ENCODE measurements at places on chromosomes 4 and X. TPM values are rescaled to one million over a fixed set of nuclear protein-coding genes. Genes with fewer than 3 reads are reported as not detected.

DNA sequence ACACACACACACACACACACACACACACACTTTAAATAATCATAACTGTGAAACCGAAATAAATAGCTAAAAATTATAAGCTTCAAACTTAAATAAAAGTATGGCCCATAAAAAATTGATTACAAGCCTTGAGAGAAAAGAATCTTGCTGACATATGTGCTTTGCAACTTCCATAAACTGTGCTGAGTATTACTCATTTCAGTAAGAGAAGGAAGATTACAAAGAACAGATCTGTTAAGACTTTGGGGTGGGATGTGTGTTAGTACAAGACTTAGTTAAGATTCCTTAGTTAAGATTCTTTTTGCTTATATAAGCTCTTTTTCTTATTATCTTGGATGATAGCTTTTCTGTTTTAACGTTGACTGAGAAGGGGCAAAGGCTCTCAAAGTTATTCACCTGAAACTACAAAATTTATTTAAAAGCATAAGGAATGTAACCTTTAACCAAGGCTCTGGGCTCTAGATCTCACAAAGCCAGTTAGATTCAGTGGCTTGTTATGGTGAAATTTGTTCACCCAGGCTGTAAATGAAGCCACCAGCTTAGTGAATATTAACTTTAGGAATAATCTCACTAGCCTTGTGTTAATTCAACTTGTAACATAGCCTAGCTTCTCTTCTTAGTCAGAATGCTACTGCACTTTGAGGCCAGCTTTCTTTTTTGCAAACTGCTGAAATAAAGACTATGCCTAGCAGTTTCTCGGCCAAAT is 58.2 kb downstream of the ARSJ start:
- DNase-seq: peak; percentile 11

DNA sequence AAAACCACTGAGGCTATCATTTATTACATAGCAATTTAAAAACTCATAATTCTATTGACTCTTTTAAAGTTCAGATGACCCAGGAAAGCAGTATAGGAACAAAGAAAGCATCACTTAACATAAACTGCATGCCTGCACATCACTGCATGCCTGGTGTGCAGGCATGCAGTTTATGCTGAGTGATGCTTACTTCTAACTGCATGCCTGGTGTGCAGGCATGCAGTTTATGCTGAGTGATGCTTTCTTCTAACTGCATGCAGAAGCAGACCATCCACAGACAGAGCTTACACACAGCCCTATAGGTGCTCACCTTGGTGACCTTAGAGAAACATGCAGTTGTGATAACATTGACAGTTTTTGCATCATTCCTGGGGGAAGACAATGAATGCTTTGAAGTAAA is 17.0 kb downstream of the SDAD1 start:
- DNase-seq: no peak

DNA sequence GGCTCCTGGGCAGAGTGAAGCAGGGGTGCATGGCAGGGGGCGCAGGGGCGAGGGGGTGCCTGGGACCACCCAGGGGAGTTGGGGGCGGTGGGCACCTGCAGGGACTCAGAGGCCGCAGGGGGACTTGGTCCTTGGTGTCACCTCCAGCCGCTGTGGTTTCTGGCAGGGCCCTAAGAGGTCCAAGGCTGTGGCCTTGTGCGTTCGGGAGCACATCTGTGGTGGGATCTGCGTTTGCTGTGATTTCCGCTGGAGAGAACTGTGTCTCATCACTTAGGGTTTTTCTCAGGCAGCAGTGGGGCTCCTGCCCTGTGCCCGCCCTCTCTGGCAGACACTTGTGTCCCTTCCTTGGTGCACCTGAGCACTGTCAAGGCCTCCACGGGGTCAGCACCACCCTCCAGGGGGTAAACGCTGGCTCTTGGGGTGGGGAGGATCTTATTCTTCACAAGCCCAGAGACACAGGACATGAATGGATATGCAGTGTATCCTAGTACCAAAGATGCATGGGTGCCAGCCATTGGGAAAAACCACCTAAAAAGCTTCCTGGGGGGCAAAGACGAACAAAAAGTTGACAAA is 66.5 kb downstream of the ACOX3 start:
- DNase-seq: no peak

- no peak for DNase-seq
Measured at GRCh38 chrX:136647677-136648360, at the start of gene CD40LG. CD40LG (plus strand) TSS chrX:136648158; CDS start chrX:136648249, 91 bp downstream.

DNA sequence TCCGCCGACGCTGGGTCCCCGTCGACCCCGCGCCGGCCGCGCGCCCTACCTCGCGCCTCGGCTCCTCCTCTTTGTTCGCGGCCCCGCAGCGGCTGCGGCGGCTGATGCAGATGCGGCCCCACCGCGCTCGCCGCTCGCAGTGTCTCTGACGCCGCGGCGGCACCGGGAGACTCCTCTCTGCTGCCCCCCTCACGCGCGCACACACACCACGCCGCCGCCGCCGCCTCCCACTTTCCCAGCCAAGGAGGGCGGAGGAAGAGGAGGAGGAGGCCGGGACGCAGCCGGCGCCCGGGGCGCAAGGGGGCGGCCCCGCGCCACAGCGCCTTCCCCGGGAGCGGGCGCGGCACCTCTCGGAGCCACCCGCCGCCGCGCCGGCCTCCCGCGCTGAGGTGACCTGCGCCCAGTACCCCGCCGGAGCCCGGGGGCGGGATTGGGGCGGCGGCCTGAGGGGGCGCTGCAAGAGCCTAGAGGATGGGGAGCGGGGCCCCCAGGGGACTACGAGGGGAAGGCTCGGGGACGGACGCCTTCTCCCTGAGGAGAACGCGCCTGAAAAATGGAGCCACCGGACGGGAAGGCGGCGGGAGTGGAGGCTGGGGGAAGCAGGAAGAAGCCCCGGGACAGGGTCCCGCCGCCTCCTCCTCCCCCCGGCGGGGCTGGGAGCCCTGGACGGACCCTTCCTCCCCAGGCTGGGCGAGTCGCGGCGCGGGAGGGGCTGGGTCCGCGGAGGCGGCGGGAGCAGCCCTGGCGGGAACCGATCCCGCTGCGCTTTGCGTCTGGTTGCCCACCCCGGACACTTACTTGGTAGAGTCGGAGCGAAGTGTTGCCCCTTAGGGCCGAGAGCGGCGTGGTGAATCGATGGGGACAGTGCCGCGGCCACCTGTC is at the start of gene SH3RF1:
TSS of gene SH3RF1 (minus strand) at position 147 of the 882 bp plus-strand sequence. CDS start 1,744 bp downstream, outside the sequence.
- peak; percentile 92 for DNase-seq

GRCh38 chr4:35506161-35506560 is 738.2 kb downstream of the ARAP2 start:
- DNase-seq: no peak

DNA sequence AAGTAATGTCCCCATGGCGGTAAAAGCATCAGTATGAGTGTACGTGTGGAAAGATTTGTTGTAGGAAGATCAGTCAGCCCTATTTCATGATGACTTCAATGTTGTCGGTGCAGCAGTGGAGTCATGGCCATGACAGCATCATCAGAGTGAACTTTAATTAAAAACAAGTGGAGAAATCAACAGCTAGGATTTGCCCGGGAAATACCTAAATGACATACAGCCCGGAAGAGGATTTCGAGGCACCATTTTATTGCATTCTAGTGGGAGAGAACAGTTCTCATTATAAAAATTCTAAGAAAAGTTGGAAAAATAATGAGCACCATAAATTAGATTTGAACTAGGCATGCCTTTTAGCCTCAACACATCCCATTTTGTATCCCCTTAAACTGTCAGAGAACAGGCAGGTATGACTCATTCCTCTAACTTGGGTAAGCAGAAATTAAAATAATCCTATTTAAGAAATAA is 170.1 kb downstream of the SHROOM3 start:
- no peak for DNase-seq

- no peak for DNase-seq
Measured at GRCh38 chr4:114108869-114109268, 129.4 kb upstream of the ARSJ start.

GRCh38 chr4:182338746-182339145 is 95.5 kb downstream of the TENM3 start:
- DNase-seq: no peak

GRCh38 chr4:3269105-3269927 is 20.4 kb downstream of the MSANTD1 start:
- peak; percentile 4 for DNase-seq

DNA sequence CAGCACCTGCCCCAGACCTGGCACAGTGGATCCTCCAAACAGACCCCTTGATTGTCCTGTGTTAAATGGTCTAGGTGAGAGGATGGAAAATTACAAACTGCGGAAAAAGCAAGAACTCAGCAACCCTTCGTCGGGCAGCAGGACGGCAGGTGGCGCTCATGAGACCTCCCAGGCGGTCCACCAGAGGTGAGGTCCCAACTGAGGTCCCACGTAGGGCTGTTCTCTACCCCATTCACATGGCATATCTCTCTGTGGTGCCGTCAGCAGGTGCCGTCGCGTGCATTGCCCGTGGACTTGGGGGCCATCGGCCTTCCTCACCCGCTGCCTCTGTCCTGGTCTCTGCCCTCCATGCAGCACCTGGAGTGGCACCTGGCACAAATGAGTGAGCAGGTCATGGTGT is 88.2 kb downstream of the CRMP1 start:
- no peak for DNase-seq

GRCh38 chrX:369563-370101 is 17.1 kb downstream of the PPP2R3B start:
- no peak for DNase-seq

DNA sequence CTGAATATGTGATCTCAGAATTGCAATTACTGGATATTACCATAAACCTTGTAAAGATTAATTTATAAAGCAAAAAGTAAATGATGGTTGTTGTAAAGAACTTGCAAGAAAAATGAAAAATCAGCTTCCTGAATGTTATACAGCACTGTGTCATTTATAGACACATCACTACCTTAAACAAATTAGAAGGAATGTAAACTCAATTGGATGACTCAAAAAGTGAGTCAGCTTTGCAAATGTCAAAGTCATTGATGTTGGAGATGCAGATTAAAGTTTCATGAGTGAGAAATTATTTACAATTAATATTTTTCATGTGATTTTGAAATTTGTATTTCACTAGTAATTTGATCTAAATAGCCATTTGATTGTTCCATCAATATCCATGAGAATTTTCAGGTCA is 193.2 kb downstream of the RAPGEF2 start:
- no peak for DNase-seq

TAF7L gene
- total RNA-seq: not detected

GPRIN3 gene
- total RNA-seq: 2.6 TPM

FAM9B gene
- not detected for total RNA-seq

TCEANC gene
- 5.4 TPM for total RNA-seq

FOXR2 gene
- total RNA-seq: not detected

CXCL11 gene
- total RNA-seq: not detected

OPN1MW2 gene
- total RNA-seq: not detected

MAGEA8 gene
- total RNA-seq: not detected

SMIM43 gene
- total RNA-seq: 0.08 TPM

CYSLTR1 gene
- 0.43 TPM for total RNA-seq

FGFR3 gene
- 82.0 TPM for total RNA-seq

EFHC2 gene
- total RNA-seq: 3.7 TPM

SPANXN4 gene
- not detected for total RNA-seq

Data from hepatocyte (in vitro differentiated cells).